ENCODE measurements at places on chromosomes 2 and 18. TPM values are rescaled to one million over a fixed set of nuclear protein-coding genes. Genes with fewer than 3 reads are reported as not detected.
A peak's percentile ranks its signal among the peaks of the same experiment; 100 is the strongest.

Gene C2orf80
- not detected for polyA plus RNA-seq

Gene HOXD10
- not detected for polyA plus RNA-seq

Gene FN1
- 284 TPM for polyA plus RNA-seq

Gene TCF4
- polyA plus RNA-seq: 17.3 TPM

Gene SH2D6
- 0.29 TPM for polyA plus RNA-seq

Gene NEURL3
- polyA plus RNA-seq: 0.07 TPM

- DNase-seq: no peak
Measured at GRCh38 chr2:3601561-3602271, 6.8 kb downstream of the COLEC11 start.

- DNase-seq: no peak
Measured at GRCh38 chr2:21469564-21469963, 345.8 kb downstream of the TDRD15 start.

DNA sequence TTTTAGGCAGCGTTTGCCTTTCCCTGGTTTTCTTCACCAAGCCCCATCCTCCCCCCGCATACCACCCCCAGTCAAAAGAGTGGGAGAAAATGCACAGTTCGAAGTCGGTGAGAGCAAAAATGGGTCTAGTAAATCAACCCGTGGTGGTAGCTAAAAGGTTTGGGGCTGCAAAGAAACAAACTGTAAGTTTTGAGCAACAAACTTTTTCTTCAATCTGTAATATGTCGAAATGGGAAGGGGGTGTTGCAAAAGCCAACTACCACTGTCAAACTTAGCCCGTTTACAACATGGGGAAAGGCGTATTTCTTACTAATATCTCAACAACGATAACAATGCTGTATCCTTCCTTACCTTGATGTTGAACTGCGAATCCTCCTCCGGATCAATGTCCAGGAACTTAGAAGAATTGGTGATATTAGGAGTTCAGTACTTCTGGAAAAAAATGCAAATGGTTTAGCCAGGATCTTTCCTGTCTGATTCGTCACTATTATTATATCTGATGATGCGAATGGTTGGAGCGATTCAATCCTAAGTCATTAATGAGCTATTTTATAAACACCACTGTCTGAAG, 2.4 kb upstream of the SATB2 start:
- DNase-seq: no peak

- DNase-seq: no peak
Measured at GRCh38 chr2:118791483-118791882, 56.0 kb downstream of the EN1 start.

GRCh38 chr2:157508676-157509075, 64.8 kb upstream of the CYTIP start:
- DNase-seq: no peak

- peak; percentile 91 for DNase-seq
Measured at GRCh38 chr2:36355151-36355889, at the start of gene CRIM1. CRIM1 (plus strand) TSS chr2:36355778; CDS start chr2:36356293, 515 bp downstream.

- DNase-seq: no peak
Measured at GRCh38 chr2:165361514-165361913, 108.0 kb upstream of the CSRNP3 start.

GRCh38 chr2:200600549-200601225, 14.9 kb downstream of the AOX1 start:
- no peak for DNase-seq

DNA sequence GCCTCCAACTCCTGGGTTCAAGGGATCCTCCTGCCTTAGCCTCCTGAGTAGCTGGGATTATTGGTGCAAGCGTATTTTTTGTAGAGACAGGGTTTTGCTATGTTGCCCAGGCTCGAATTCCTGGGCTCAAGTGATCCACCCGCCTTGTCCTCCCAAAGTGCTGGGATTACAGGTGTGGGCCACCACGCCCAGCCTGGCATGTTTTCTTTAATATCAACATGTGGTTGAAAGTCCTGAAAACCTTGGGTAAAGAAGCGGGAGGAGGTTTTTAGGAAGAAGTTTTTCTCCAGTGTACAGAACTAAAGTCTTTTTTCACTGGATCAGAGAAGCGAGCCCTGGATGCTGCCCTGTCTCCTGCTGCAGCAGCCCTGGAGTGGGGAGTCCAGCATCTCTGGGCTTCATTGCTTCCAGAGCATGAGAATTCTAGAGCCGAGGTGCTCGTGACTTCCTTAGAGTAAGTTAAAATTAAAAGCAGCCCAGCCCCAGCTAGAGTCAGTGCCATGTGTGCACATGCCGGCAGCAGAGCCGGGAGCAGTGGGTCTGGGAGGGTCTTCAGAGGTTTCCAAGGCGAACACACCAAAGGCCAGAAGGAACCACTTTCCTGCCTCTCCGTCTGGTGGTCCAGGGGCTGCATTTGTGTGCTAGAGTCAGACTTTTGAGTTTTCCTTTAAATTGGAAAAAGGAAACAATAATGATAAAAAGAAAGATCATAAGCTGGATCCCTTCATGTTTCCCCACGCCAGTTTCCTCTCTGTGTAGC, 31.2 kb downstream of the ITGB1BP1 start:
- no peak for DNase-seq
